ENCODE measurements at places on chromosomes 1 and 21.

DNA sequence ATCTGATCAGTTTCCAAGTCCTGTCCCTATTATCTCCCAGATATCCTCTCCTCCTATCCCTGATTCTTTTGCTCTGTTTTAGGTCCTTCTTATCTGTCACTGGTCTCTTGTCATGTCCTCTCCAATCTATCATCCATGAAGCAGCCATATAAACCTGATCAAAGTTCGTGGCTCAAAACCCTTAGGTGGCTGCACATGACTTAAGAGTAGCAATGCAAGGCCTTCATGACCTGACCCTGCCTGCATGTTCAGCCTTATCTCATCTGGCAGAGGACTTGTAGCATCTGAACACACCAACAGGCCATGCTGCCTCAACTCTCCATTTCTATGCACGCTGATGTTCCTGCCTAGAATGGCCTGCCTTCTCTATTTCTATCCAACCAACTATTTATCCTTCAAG lies 65.2 kb downstream of the NOS1AP start:
- DNase-seq: no peak

- no peak for DNase-seq
These were observed 28.1 kb downstream of the RCOR3 start for GRCh38 chr1:211287218-211287617.

DNA sequence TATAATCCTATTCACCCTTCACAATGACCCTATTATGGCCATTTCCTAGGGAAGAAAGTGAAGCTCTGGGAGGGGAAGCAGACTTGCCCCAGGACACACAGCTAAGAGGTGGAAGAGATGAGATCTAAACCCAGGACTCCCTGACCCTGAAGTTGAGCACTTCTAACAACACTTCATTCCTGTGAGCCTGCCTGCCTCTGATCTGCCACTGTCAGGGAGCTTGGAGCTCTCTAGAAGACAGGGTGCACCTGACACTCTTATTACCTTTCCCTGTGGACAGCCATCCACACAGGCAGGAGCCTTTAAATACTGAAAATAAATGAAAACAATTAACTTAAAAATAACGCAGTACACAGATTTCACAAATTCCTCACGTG lies 599 bp downstream of the MKNK1 start:
- no peak for DNase-seq

DNA sequence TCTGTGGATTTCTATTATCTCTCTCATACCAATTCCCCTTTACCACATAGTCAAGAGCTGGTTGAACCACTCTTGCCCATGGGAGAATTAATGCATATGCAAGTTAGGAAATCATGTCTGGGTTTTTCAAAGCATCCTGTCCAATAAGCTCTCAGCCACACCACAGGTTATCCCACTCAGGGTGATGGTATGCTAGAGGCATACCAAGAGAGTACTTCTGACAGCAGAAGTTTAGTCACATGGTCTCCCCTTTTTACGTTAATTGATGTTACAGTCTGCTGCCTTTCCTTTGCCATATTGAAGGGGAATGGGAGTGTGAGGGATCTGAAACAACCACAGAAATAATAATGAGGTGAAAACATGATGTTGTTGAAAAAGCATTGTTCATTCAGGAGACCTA lies 135.8 kb upstream of the PBX1 start:
- DNase-seq: no peak

DNA sequence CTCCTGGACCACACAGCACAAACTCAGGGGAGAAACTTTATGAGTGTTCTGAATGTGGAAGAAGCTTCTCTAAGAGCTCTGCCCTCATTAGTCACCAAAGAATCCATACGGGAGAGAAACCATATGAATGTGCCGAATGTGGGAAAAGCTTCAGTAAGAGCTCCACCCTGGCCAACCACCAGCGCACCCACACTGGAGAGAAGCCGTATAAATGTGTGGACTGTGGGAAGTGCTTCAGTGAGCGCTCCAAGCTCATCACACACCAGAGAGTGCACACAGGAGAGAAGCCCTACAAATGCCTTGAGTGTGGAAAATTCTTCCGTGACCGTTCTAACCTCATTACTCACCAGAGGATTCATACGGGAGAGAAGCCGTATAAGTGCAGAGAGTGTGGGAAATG lies 22.5 kb downstream of the ZSCAN20 start:
- DNase-seq: no peak

- no peak for DNase-seq
These were observed 330.1 kb downstream of the PLPP3 start for GRCh38 chr1:56249234-56249633.

DNA sequence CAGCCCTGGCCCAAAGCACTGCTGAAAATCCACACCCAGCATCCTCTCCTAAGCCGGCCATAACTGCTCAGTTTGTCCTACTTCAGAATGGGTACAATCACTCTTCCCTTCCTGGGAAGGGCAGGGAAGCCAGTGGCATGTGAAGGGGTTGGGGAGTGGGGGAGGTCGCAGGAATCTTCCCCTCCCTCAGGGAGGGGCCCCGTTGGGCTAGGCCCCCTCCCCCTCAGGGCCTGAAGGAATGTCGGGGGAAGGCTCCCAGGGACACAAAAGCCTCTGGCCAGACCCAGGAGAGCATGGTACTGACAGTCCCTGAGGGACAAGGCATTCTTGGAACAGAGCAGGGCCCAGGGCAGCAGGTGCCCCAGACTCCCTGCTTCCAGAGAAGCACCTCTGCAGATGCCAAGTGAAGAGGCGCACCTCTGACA lies 1.2 kb downstream of the ELOVL1 start:
- no peak for DNase-seq

DNA sequence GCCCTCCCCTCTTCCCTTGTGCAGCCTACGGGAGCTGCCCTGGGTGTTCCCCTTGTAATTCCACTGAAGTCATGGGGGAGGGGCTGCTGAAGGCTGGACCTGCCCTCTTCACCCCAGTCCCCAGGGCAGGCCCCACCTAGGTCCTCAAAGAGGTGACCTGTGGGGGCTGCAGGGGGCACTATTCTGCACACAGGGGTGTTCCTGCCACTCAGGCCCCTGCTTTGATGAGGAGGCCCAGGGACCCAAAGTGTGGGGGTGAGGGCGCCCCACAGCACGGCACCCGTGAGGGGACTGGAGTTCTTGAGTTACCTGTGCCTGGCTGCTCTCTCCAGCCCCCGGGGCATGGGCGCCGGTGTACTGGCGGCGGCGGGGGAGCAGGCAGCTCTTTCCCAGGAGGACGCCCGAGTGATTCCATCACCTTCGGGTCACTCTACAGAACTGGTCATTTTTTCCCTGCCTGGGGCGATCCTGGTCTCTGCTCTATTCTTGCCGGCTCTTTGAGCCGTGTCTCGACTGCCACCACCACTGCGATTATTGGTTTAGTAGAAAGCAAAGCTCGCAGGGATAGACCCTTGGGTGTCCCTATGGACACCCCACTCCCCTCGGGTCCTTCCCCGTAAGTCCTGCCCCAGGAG lies 6.9 kb upstream of the PRDM16 start:
- no peak for DNase-seq

- no peak for DNase-seq
These were observed 14.4 kb upstream of the KCNH1 start for GRCh38 chr1:211148366-211148765.

Measured in stimulated activated CD4-positive, alpha-beta T cell treated with anti-CD3 and anti-CD28 coated beads, Interleukin-15, amount 100 ng/mL, for 1 hour (primary cell).